ENCODE measurements at places on chromosomes 11 and 22.

DNA sequence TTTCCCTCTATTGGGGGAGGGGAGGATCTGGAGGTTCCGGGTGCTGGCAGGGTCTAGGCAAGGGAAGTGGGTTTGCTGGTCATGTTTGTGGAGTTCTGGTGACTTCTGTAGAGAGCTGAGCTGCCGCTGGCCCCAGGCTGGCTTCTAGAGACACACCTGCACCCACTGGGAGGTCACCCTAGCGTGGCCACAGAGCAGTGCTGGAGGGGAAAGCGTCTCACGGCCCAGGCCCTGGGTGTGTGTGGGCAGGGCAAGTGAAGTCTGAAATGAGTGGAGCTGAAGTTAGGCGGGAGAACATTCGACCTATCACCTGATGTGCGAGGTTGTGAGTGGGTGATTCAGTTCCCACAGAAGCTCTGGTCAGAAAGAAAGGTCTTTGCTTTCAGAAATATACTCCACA lies 27.9 kb downstream of the SMIM38 start:
- no peak for DNase-seq

- no peak for DNase-seq
These were observed 192.5 kb upstream of the RAG2 start for GRCh38 chr11:36790526-36790925.

DNA sequence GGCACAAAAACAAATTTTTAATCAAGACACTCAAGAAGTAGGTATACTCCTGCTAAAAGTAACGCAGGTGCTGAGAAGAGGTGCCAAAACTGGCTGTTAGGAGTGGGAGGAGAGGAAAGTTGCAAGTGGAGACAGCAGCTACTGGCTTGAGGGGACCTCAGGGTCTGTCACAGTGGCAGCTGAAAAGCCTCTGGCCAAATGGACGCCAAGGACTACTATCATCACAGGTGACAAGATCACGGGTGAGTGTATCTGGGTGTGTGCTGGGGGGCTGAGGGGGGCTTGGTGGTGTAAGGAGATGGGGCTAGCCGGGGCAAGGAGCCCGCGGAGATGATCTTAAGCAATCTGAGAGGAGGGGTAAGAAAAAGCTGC lies 687 bp downstream of the ZNF202 start:
- DNase-seq, result no peak

- peak; percentile 74 for DNase-seq
These were observed 105.0 kb downstream of the TRIM29 start for GRCh38 chr11:120032766-120033390.

- no peak for DNase-seq
These were observed 1598.1 kb downstream of the FAM181B start for GRCh38 chr11:81135570-81135969.

DNA sequence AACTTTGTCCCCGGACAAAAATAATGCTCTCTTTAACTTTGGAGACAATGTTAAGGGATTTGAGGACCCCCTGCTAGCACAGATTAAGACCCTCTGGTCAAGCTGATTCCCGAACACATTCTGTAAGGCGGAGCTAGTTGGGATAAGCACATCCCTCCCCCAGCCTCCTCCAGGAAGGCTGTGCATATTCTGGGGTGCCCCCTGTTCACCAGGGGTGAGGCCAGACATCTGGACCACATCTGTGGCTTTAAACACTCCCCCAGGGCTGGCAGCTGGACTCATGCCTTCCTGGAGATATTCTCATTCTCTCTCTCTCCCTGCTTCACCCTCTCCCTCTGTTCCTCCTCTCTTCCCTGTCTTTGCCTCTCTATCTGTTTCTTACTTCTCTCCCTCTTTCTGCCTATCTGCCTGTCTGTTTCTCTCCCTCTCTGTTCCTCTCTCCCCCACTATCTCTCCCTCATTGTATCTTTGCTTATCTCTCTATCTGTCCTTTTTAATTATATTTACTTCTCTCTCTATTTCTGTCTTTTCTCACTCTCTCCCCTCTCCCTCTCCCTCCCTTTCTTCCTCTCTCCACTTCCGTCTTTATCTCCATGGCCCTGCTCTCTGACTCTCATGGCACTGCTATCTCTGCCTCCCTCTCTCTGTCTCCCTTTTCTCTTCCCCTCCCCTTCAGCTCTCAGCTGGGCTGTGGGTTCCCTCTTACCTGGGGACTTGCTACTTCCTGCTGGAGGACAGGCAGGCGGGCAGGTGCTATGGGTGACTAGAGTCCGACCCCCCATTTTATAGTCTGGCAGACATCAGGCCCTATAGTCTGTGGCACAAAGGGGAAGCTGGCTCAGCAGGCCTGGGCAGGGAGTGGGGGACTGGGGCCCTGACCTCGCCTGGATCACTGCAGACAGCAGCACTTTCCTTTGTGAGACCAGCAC lies at the start of gene CRYBB1:
TSS of gene CRYBB1 (minus strand) at position 757 of the 929 bp plus-strand sequence. CDS start 1,708 bp downstream, outside the sequence.
- no peak for DNase-seq

DNA sequence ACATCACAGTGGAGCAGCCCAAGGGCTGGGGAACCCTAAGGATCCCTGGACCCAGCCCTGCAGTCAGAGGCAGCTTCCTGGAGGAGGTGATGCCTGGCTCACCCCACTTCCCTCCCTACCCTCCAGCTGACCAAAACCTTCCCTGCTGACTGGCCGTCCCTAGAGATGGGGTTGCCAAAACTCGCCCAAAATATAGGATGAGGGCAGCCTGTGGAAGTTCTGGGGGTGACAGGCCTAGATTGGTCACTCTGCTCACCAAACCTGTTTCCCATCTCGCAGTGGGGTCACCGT lies 35.0 kb upstream of the PPARA start:
- no peak for DNase-seq

GRCh38 chr22:20514658-20515406 lies 7.4 kb downstream of the MED15 start:
- no peak for DNase-seq

- DNase-seq, result no peak
These were observed 538.1 kb downstream of the SOX6 start for GRCh38 chr11:15818132-15818842.

DNA sequence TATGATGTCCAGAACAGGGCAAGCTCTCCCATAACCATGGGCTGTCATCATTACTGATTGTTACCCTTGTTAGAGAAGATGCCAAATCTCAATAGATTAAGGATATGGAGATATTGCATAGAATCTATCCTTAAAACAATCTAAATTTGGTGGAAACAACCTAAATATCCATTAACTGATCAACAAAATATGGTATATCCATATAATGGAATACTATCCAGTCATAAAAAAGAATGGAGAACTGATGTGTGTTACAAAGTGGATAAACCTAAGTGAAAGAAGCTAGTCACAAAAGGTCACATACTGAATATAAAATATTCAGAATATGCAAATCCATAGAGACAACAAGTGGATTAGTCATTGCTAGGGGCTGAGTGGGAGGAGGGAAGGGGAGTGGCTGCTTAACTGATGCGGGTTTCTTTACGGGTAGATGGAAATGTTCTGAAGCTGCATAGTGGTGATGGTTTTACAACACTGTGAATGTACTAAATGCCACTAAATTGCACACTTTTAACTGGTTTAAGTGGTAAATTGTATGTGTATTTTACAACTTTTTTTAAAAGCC lies 36.1 kb upstream of the SMCO4 start:
- no peak for DNase-seq

DNA sequence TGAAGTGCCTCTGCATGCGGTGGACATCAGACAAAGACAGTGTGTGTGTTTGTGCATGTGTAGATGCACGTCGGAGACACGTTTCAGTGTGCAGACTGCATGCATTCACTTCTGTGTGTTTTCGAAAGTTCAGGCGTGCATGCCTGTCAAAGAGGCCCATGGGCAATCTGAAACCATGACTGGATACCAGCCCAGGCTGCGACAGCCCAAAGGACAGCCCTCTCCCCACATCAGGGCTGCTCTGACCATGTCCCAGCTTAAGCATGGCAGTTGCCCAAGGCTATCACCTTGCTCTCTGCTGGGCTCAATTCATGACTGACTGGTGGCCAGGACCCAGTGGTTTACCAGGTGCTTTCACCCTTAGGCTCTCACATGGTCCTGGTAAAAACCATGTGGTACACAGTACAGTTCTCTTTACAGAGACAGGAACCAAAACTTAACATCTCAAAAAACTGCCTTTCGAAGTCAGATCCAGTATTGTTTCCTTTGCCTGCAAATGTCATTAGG lies 423.7 kb upstream of the CADM1 start:
- DNase-seq, result no peak

DNA sequence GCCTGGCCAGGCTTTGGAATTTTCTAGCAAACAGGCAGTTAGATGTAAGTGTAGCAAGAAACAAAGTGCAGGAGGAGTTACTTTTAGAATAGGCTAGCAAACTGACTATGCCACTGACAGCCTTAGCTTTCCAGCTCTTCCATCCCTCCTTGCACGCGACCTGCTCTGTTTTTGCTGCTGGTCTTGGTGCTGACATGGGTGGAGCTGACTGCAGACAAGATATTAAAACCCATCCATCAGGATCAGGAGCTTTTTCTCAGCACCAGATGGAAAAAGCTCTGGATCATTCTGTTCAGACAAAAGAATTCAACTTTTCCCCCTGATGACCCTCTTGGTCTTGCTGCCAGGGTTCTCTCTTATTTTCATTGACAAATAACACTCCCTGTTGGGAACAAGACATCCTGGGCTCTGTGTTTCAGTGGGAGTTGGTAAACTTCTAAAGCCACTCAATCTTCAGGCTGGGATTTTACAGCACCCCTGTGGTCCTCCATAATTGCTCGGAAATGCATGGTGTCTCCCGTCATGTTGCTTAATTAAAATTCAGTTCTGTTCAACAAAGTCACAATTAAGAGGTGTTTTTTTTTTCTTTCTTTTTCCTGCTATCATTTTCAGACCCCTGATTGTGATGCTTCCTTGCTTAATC lies 240.0 kb upstream of the LARGE1 start:
- DNase-seq, result no peak

DNA sequence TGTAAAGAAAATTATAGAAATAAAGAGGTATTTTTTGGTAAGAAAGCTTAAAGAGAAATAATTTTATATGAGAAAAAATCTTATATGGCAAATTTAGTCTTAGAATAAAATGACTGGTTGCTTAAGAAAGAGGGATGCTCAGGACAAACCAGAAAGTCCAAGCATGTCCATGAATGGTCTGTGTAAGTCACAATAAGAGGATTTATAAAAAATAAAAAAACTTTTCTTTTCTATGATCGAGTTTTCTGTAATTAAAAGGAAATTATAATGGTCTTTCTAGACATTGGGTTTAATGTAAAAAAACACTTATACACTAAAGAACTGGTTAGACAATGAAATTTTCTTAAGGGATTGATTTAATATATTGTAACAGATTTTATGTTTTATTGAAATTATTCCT lies 819.6 kb downstream of the TBC1D22A start:
- DNase-seq, result no peak

- DNase-seq, result no peak
These were observed 18.2 kb downstream of the EPS8L2 start for GRCh38 chr11:724049-724777.

GRCh38 chr11:61168042-61168688 lies 6.9 kb upstream of the VPS37C start:
- DNase-seq, result no peak

DNA sequence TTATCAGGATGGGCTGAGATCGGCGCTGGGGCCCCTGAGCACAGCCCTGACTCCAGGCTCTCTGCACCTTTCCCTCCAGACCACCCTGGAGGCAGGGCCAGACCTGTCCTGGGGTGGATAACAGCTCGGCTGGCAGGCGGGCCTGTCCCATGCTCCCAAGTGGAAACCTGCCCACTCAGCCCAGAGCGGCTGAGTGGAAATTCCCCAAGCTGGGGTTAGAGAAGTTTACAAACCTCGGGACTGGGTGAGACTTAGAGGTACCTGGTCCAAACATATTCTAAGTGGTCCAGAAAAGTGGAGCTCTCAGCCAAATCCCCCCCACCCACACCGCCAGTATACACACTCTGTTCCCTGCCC lies 4.8 kb upstream of the FXYD2 start:
- DNase-seq, result peak; percentile 83

DNA sequence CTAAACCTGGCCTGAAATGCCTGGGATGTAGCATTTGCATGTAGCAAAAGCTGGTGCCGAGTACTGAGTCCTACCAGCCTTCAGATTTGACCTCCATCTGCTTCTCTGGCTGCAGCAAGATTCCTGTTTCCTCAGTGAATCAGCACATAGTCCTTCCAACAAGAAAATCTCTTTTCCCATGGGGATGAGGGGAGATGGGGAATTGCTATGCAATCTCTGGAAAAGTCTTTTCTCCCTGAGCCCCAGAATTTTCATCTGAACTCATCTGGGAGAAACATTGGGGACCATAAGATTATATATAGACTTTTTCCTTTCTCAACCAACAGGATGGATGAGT lies 32.0 kb upstream of the YWHAH start:
- no peak for DNase-seq

DNA sequence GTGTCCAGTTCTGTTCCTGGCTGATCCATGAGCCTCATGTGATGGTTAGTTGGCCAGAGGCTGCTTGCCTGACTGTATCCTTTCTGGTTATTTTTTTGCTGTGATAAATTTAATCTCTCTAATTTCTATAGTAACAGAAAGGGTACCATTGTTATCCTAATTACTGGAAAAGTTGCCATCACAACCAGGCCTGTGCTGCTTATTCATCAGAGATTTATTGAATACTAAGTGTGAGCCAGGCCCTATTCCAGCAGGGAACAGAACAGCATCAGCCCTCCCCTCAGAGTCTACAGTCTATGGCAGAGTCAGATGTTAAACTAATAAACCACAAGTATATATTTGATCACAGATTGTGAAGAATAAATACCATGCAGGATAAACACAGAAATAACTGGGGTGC lies 86.8 kb downstream of the DEPDC5 start:
- DNase-seq, result no peak

DNA sequence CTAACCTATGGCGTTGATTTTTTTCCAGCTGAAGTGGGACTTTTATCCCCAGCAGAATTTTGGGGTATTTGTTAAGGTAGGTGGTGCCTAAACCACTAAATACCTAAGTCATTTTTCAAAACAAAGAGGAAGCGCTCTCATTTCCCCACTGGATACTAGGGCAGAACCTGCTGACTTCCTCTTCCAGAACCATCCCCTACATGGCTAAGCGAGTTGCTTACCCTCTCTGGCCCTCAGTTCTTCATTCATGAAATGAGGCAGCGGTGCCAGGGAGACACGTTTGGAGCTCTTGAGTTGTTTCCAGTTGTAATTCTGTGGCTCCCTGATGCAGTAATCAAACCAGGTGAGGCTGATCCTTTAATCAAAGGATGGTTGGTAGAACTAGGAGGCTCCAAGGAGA lies 10.0 kb upstream of the MTMR3 start:
- DNase-seq, result no peak

DNA sequence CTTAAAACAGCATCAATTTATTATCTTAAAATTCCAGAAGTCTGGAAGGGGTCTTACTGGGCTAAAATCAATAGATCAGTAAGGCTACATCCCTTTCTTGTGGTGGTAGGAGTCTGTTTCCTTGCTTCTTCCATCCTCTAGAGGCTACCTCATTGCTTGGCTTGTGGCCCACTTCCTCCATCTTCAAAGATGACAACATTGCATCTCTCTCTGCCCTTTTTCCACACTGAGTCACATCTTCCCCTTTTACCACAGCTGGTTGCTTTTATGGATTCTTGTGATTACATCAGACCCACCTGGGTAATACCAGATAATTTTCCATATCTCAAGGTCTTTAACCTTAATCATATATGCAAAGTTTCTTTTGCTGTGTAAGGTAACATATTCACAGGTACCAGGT lies 60.9 kb downstream of the GRIA4 start:
- no peak for DNase-seq

GRCh38 chr11:131498631-131499160 lies 128.3 kb downstream of the NTM start:
- DNase-seq, result no peak

GRCh38 chr11:91869686-91870085 lies 354.9 kb upstream of the FAT3 start:
- no peak for DNase-seq
